Fibroblast of lung (primary cell): ENCODE measurements at places on chromosomes 6 and 20. TPM values are rescaled to one million over a fixed set of nuclear protein-coding genes. Genes with fewer than 3 reads are reported as not detected.
A peak's percentile ranks its signal among the peaks of the same experiment; 100 is the strongest.

GRCh38 chr6:42028234-42029061 lies 21.9 kb upstream of the TAF8 start:
- peak; percentile 75 for DNase-seq

- no peak for DNase-seq
Observed at GRCh38 chr20:61236713-61237112, 15.3 kb upstream of the CDH4 start.

DNA sequence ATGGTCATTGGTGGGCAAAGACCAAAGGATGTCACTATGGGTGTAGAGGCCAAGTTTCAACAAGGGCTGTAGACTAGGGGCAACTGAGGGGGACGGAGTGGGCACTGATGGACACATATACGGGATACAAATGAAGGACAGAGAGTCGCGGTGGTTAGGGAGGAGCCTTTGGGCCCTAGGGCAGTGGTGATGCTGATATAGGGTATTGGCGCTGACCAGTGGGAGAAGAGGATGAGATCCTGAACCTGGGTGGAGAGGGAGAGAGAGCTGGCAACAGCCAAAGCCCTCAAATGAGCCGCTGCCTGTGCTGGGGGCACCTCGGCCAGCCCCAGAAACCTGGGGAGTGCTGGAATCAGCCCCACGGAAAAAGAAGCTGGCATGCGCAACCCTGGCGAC lies 1.6 kb downstream of the CDH22 start:
- DNase-seq, result no peak

GRCh38 chr6:9126878-9127560 lies 691.7 kb upstream of the SLC35B3 start:
- peak; percentile 98 for DNase-seq

GRCh38 chr20:48102076-48102787 lies 317.0 kb upstream of the SULF2 start:
- no peak for DNase-seq

MUC21 gene
- total RNA-seq, result not detected in 2 replicates

TBX18 gene
- total RNA-seq, result 0.33 and 0.77 TPM in 2 replicates

TREML2 gene
- total RNA-seq, result not detected in 2 replicates

BIRC7 gene
- not detected in 2 replicates for total RNA-seq
